Stimulated activated naive CD4-positive, alpha-beta T cell treated with Interleukin-2 at 50 U/mL for 16 hours (primary cell): ENCODE measurements at places on chromosomes 1 and 21.

DNA sequence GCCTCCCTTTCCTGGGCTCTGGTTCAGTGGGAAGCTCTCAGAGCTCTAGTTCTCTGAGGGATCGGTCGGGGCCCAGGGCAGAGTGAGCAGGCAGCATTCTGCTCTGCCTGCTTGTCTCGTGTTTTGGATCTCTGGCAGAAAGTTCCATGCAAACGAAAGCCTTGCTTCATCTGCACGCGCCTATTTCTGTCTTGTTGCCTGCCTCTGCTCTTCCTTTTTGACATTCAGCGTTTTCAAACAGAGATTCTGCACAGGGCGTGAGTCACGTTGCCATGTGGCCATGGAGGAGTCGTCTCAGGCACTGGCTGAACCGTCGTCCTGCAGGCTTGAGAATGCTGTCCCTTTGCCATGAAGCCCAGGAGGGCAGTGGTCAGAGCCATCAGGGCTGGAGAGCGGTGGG is 20.3 kb downstream of the AJAP1 start:
- no peak for DNase-seq

DNA sequence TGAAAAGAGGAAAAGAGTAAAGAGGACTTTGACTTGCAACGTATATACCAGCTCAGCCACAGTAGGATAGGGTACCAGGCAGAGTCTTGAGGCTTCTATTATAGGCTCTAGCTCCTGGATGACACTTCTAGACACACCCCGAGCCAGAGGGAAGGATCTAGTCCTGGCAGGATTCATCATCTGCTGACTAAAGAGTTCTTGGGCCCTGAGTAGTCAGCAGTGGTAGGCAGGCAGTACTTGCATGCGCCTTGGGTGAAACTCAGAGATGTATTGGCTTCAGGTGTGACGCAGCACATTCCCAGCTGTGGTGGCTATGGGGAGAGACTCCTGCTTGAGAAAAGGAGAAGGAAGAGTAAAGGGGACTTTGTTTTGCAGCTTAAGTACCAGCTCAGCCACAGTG is 162.3 kb upstream of the APP start:
- DNase-seq: no peak

- no peak for DNase-seq
Measured at GRCh38 chr1:56424744-56425493, 154.4 kb downstream of the PLPP3 start.

- DNase-seq: no peak
Measured at GRCh38 chr1:28241638-28242241, 5.8 kb downstream of the ATP5IF1 start.

DNA sequence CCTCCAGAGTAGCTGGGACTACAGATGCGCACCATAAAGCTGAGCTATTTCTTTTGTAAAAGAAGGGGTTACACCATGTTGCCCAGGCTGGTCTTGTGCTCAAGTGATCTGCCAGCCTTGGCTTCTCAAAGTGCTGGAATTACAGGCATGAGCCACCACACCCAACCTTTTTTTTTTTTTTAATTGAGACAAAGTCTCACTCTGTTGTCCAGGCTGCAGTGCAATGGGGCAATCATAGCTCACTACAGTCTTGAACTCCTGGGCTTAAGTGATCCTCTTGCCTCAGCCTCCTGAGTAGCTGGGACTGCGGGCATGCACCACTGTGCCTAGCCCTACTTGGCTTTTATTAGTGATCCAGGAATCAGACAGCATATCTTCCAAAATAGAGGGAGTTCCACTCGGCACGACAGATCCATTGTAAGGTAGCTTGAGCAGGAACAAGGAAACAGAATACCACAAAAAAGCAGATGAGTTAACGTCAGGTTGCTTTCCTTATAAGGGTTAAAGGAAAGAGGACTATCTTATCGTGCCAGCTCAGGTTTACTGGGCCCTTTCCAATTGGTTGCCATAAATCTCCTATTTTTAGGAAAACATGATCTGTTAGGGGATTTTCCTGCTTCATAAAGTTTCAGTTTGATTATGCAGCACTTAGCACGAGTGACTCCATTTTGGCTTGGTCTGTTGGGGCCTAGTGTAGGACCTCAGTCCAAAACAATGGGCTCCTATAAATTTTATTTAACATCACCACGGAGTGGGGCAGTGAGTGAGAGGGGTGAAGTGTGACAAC is 45.2 kb downstream of the NENF start:
- DNase-seq: no peak

GRCh38 chr1:113990961-113991360 is 11.7 kb downstream of the OLFML3 start:
- no peak for DNase-seq

DNA sequence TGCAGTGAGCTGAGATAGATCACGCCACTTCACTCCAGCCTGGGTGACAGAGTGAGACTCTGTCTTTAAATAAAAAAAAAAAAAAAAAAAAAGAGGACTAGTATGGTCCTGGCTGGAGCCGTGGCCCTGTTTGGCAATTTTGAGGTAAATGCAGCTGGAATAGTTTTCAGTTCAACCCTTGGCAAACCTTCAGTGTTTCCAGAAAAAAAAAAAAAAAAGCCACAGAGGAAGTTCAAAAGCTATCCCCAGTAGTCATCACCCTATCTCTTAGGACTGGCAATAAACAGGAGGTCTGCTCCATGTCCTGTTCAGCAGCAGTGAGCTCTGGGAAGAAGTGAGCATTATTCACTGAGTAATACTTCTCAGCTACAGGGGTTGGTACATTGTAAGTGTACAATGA is 56.8 kb upstream of the ERRFI1 start:
- no peak for DNase-seq

- DNase-seq: no peak
Measured at GRCh38 chr1:242525360-242525722, 844 bp upstream of the PLD5 start.

GRCh38 chr1:243213045-243213787 is 41.9 kb downstream of the CEP170 start:
- DNase-seq: no peak

DNA sequence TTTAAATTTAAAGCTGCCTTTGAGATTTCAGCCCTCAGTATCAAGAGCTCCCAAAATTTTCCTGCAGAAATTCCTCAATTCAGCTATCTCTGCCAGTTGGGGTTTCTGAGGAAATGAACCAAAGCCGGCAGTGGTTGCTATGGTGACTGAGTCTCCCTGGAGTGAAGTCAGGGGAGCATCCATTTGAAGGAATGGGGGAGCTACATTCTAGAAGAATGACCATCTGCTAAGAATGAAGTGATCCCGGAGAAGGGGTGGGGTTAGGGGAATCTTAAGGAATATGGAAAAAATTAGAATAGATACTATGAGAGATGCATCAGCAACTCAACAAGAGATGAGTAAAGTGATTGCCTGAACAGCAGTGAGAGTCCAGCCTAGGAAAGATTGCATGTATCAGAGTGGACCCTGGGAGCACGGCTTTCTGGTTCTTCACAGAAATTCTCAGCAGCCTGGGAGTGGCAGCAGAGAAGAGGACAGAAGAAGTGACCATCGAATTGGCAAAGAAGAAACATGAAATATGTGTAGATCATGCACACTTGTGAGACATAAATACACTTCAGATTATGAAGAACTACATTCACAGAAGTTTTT is 94.7 kb downstream of the CHD1L start:
- no peak for DNase-seq

DNA sequence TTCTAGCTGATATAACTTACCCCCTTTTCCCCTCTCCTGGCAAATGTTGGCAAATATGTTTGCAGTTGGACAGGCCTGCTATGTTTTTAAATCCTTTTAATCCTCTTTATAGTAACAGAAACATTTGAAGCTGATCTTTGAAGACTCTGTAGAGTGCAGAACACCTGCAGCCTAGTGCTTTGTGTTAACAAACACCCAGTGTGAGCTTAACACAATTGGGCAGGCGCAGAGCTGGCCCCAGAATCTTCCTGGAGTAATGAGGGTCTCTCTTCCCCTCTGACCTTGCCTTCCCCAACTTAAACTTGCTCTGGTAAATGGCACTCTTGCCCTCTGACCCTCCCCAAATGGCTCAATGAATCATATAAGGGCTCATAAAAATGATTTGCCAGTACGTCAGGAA is 247.9 kb upstream of the LYPLAL1 start:
- no peak for DNase-seq

DNA sequence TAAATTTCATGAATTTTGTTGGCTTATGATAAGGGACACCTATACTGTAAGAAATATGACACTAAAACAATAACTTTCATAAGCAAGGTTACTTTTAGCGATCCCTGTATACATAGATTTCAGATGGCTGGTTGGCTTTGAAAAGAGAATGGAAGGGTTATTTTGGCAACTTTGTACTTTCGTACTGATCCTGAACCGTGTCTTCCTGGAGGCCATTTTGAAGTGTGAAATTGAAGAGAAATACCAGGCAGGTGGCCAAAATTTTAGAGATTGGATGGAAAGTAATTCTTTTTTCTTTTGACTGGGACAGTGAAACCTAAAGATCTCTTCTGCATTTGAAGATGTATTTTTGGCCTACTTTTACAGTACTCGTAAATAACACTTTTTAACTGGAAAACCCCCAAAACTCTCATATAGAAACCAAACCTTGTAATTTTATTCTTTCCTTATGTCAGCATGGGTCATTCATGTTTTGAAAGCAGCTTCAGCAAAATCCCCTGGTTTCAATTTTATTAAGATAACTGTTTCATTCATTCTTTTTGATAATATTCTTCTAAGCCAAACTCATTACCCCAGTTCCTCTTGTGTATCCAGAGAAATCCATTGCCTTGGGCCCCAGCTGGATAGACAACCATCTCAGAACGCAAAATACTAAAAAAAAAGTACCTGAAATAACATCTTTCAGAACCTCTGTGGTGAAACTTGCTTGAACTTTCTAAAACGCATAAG is 38.4 kb upstream of the ZNF281 start:
- no peak for DNase-seq

DNA sequence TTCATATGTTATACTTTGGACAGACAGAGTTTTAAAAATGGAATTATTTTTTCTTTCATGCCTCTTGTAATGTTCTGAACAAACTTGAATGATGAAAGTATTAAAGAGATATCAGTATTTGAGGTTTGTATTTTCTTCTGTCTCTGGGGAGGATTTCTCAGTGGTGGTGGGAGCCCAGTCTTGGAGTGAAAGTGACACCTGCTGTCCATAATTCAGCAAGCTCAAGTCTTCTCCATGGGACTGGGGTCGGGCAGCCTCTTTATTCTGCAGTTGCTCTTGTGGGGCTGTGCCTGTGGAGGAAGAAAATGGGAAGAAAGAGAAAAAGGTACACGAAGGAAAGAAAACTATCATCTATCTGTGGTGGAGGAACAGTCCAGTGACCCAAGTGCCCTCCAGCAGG is 56.1 kb downstream of the SMYD2 start:
- DNase-seq: no peak

GRCh38 chr1:66351478-66351877 is 182.5 kb upstream of the SGIP1 start:
- DNase-seq: peak; percentile 22

- no peak for DNase-seq
Measured at GRCh38 chr1:103576065-103576464, 4.7 kb downstream of the AMY2B start.

DNA sequence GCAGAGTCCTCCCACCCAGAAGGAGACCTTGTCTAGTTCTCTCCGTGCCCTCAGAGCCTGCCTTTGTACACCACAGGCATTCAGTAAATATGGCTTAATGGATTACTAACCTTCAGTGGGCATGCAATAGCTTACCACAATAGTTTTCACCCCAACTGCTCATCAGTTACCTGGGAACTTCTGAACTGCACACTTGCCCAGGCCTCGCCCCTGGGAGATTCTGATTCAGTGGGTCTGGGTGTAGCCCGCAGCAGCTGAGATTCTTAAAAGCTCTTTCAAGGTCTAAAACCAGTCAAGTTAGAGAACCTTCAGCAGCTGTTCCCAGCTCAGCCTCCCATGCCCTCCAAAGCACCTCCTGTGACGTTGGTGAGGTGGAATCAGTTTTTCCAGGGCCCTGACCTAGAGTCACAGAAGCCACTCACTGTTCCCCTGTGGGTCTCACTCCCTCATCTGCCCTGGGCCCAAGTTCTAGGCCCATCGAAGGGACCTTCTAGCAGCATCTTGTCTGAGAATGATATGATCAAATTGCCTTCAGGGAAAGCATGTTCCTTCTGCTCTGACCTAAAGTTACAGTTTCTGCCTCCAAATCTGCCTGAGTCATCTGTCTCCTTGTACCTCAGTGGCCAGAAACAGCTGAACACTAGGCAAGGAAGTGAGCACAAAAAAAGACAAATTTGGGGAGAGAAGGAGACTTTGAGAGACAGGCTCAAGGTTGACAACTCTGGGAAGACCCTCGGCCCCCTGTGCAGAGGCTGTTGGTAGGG is 10.8 kb downstream of the ASAP3 start:
- DNase-seq: no peak

DNA sequence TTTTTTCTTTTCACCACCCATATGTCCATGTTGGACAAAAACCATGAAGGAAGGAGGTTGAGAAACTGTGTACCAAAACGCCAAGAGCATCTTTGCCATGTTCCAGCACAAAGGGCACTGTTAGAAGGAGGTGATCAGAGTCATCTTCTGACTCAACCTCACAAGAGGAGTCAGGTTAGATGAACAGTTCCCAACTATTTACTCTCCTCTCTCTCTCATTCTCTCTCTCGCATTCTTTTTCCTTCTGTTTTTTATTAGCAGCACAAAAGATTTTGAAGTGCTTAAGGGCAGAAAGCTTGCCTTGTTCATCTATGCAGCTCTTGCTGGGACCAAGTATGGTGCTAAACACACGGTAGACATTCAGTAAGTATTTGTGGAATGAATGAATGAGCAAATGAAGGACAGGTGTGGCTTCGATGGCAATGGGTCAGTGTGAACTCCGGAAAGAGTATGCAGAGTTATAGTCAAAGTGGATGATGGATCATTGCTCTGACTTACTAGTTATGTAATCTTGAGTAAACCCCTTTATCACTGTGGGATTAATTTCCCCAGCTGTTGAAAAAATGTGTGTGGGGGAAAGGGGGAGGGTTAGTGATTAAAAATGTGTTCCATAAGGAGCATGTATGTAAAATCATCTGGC is 33.9 kb downstream of the DDR2 start:
- no peak for DNase-seq

GRCh38 chr1:209590405-209590804 is 6.9 kb downstream of the CAMK1G start:
- DNase-seq: no peak

GRCh38 chr21:32459972-32460371 is 47.5 kb downstream of the EVA1C start:
- DNase-seq: no peak

GRCh38 chr1:34631126-34631525 is 123.7 kb upstream of the GJB5 start:
- DNase-seq: no peak

DNA sequence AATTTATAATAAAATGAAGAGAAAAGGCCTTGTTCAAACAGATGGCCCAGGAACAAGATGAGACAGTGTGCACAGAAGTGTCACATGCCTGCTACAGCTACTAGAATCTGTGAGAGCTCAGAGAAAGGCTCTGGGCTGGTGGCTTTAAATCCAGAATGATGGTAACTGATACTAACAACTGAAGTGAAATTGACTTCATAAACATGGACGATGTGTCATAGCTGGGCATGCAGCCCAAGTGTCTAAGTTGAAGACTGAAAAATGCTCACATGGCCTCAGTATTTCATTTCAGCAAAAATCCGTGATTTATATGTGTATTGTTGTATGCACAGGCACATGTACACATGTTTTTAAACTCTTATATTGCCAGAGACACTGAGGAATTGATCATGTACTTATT is 208.3 kb upstream of the RUNX1 start:
- DNase-seq: no peak
